ENCODE measurements at places on chromosomes 7 and 10.

DNA sequence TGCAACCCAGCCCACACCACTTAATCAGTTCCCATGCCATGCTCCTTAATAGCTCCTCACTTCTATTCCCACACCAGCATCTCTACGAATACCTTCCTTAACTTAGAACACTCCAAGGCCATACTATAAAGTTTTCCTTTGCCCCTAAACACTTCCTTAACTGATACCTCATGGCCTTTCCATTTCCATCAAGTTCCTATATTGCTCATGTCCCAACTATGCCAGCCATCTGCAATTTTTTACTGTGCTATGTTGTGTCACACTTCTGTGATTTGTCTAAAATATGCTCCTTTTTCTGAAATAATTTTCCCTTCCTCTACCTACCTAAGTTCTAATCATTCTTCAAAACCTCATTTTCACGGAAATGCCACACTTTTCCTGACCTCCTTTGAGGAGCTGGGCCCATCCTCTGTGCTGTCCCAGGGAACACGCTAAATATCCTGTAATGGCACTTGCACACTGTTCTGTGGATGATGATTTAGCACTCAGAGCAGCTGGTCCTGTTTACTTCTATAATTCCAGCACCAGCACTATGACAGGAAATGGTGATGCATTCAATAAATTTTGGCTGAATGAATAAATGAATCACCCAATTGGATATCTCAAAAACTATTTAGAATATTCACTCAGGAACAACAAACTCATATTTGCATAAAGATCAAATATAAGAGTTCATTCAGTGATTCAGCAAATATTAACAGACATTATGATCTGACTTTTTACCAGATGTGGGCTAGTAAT is 266.5 kb upstream of the HGF start:
- DNase-seq: no peak

DNA sequence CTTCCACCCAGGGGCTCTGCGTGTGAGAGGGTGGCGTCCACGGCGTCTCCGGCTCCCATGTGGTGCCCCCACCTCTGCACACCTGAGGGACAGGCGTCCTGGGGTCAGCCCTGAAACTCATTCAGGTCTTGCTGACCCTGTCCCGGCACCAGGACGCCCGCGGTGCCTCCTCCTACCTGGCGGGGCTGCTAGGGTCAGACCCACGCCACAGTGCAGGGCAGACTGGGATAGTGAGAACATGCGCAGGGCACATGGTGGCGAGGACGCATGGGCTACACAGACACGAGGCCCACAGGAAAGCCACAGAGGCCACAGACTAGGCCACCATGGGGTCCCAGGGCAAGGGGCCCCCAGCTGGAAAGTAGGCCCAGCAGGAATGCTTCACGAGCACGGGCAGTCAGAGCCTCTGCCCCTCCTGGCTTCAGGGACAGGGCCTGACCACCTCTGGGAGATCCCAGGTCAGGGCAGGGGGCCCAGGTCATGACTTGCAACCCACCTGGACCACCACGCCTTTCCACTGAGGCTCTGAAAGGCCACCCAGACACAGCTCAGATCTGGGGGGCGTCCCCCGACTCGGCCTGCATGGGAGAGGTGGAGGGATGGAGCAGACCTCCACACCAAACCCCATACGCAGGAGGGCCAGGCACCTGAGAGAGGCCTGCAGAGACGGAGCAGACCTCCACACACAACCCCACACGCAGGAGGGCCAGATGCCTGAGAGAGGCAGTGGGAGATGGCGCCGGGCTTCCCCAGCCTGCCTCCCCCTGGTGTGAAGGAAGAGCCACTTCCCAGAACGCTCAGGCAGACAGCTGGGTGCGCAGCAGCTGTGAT is 188.6 kb downstream of the ELFN1 start:
- no peak for DNase-seq

DNA sequence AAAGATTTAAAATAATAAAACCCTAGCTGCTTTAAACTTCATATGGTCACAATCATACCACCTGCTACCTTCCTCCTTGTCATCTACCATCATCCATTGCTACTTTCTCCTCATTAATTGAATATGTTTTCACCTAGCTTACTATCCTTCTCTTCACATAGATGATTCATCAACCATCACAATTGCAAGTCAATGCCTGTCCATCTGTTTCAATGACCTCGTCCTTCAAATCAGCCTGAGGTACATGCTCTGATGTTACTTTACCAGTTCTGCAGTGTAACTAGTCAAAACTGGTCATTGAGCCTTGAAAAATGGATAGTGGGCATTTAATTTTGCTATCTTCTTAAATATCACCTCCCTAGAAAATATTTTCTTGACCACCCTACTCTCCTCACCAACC is 164.7 kb downstream of the SEMA3E start:
- DNase-seq: no peak

- no peak for DNase-seq
Measured at GRCh38 chr10:29199941-29200679, 88.8 kb upstream of the LYZL1 start.

DNA sequence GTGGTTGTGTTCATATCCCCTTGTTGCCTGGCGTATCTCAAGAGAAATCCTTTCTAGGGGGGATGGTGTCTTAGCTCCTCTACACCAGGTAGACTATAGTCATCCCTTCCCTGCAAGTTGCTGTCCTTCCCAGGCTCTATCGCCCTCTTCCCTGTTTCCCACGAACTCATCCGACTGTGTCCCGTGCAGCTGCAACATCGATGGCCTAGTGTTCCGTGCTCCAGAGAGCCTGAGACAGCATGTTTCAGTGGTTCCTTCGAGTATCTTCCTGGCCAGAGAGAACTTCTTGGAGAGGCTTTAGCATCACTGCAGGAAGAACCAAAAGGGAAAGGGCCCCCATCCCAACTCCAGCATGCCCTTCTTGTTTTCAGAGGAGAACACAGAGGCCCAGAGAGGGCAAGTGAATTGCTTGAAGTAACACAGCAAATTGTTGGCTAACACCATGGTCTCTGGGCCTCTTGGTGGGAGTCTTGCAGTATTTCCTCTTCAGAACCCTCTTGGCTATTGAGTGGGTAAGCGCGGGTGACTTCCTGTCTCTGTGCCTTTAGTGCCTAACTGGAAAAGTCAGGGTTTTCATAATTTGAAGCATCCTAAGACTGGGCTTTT is 162.9 kb downstream of the RGS10 start:
- no peak for DNase-seq

GRCh38 chr7:133771788-133772419 is 355.2 kb upstream of the LRGUK start:
- DNase-seq: no peak

GRCh38 chr10:29948881-29949355 is 110.5 kb downstream of the JCAD start:
- no peak for DNase-seq

GRCh38 chr7:69871213-69871885 is 273.1 kb downstream of the AUTS2 start:
- no peak for DNase-seq

DNA sequence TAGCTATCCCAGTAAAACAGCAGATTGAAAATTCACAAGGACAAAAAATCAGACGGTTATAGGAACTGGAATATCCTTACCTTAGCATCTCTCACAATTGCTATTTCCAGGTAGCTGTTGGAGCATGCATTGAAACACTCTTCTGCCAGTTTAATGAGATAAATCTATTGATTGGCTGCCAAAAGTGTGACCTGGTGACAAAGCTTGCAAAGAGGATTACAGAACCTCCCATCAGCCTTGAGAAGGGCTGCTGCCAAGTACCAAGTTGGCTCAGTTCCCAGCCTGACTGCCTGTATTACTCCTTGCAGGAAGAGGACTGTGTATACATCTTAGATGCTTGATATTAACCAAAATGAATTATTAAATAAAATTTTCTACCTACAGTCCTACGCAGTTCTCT is 5.1 kb downstream of the PRLHR start:
- DNase-seq: no peak

GRCh38 chr10:99329554-99330346 is 594 bp downstream of the CNNM1 start:
- DNase-seq: peak; percentile 32

- no peak for DNase-seq
Measured at GRCh38 chr7:141700296-141700847, 1.6 kb downstream of the DENND11 start.

DNA sequence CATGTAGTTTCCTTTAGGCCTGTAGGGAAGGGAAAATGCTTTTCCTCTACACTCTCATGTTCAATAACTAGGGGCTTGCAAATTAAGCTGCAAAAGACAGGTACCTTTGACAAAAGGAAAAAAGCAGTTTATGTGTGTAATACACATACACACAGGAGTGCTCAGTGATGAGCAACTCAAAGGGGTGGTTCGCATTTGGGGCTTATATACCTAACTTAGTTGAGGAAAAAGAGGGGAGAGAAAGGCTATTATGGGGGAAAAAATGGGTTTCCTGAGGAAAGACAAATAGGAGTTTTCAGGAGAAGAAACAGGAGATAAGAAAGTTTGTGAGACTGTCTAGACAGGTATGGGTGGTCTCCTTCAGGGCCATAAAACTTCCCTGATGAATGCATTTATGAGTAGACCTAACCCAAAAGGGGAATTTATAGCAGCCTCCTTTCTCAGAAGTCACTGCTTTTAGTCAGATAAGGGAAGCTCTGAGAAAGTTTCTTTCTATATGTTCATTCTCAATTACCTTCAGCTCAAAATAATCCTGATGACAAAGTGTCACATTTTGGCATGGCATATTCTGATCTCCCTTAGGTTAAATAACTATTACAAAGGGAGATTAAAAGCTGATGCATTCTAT is 55.2 kb upstream of the EZH2 start:
- no peak for DNase-seq

DNA sequence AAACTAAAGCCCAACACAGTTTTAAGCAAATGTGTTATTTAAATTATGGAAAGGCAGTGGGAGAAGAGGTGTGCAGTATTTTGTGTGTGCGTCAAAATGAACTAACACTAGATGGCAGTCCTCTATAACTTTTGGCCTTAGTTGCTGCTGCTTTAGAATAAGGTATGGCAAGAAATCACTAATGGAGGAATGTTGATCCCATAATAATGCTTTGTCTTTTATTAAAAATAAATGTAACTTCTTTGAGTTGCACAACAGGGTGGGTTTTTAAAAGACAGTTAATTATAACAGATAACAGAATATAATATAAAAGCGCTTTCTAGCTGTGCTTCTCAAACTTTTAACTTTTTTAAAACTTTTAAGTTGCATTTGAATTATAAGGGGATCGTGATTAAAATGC is 56.4 kb downstream of the BBS9 start:
- no peak for DNase-seq

- peak; percentile 40 for DNase-seq
Measured at GRCh38 chr7:150340024-150340749, 1.2 kb downstream of the RARRES2 start.

- DNase-seq: no peak
Measured at GRCh38 chr10:113390896-113391295, 162.0 kb upstream of the HABP2 start.

DNA sequence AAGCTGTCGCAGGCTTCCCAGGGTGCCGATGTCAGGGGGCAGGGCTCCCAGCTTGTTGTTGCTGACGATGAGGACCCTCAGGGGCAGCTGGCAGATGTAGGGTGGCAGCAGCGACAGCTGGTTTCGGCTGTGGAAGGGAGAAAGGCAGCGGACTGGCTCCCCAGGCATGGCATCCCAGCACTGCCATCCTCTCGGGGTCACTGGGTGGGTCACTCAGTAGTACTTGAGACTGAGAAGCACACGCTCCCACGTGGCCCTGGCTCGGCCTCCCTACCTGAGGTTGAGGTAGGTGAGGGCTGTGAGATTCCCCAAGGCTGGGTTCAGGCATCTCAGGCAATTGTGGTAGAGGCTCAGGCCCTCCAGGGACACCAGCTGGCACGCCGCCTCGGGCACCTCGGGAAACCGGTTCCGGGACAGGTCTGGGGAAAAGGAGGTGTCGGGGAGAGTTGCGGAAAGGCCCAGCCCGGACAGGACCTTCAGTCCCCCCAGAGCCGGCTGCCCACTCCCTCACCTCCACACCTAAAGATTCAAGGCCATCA is 3.8 kb downstream of the LRCH4 start:
- DNase-seq: no peak

GRCh38 chr10:14379556-14380280 is 49.0 kb upstream of the FRMD4A start:
- DNase-seq: no peak
